NCI-H1048 (cell line): ENCODE measurements at places on chromosomes 5 and 9.
A peak's percentile ranks its signal among the peaks of the same experiment; 100 is the strongest.

- no peak for DNase-seq
Measured at GRCh38 chr5:172707285-172708182, 63.5 kb downstream of the DUSP1 start.

- peak; percentile 13 for DNase-seq
Measured at GRCh38 chr9:75238311-75238976, 150.1 kb downstream of the OSTF1 start.

DNA sequence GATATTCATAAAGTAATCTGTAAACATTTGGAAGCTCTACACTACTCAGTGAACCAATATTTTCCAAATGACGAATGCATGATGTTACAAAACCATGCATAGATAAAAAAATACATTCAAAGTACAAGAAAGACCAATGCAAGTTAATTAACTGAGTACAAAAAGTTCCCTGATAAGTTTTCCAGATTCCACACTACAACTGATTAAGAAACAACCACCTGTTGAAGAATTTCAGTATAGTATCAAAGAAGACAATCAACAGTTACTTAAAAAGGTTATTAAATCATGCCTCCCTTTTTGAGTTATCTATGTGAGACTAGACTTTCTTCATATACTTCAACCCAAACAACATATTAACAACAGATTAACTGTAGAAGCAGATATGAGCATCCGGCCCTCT, 192.4 kb downstream of the ARL15 start:
- no peak for DNase-seq

DNA sequence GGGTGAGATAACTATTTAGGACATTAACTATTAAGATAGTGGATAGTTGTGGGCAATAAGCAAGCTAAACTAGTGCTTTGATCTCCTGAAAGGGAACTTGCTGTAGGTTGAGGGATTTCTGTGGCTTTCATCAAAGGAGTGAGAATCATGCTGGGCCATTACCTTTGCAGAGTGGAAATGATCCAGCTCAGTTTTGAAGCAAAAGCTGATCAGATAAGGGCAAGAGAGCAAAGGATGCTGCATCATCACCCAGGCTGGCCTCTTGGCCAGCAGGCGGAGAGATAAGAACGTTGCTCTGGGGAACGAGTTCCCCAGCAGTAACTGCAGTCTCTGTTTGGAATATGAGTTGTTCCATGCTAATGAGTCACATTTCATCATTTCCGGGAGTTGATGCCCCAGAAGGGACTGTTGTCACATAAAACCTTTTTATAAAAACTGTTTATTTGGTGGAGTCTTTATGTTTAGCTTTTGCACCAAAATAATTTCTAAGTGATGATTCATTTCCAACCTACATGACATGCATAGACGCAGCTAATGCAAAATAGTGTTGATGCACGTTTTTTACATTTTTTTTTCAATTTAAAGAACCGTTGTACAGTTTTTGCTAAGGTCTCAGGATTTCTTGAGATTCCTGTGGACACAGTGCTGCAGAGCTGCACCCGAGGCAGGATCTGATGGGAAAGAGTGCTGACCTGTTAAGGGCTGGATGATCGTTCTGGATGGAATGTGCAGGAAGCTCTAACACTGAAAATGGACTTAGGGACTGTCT, 99.3 kb downstream of the ACTBL2 start:
- DNase-seq: no peak

DNA sequence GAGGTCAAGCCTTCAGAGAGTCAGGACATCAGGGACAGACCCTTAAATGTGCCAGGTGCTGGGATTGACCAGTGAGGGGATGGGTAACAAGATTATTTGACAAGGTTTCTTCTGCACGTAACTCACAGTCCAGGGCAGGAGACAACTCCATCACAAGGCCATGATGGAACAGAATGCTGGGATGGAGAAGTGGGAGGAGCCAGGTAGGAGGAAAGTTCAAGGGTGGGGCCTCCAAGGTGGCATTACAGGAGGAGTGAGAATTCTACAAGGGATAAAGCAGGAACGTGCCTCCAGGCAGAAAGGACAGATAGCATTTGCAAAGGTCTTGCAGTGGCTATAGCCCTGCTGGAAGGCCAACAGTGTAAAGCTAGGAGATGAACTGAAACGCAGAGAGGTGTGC, 102.2 kb downstream of the FGF18 start:
- DNase-seq: no peak

GRCh38 chr9:93588641-93589609, 12.5 kb downstream of the PHF2 start:
- no peak for DNase-seq

GRCh38 chr5:160685219-160685618, 166.8 kb downstream of the ATP10B start:
- DNase-seq: no peak

GRCh38 chr5:60092671-60093422, 199.3 kb upstream of the PDE4D start:
- no peak for DNase-seq

GRCh38 chr5:74638970-74639806, 1.3 kb downstream of the ENC1 start:
- no peak for DNase-seq

- DNase-seq: no peak
Measured at GRCh38 chr5:56270058-56270457, 36.9 kb upstream of the ANKRD55 start.

GRCh38 chr9:115591584-115591984, 473.6 kb upstream of the TNC start:
- DNase-seq: peak; percentile 59

- no peak for DNase-seq
Measured at GRCh38 chr9:136901516-136902258, 15.4 kb downstream of the TRAF2 start.

GRCh38 chr5:125480911-125481310, 734.5 kb upstream of the ZNF608 start:
- no peak for DNase-seq

GRCh38 chr9:132556235-132556634, 26.2 kb upstream of the BARHL1 start:
- no peak for DNase-seq

GRCh38 chr9:81622471-81623255, 66.7 kb downstream of the TLE1 start:
- DNase-seq: no peak

GRCh38 chr5:41973087-41973486, 48.0 kb downstream of the FBXO4 start:
- no peak for DNase-seq

DNA sequence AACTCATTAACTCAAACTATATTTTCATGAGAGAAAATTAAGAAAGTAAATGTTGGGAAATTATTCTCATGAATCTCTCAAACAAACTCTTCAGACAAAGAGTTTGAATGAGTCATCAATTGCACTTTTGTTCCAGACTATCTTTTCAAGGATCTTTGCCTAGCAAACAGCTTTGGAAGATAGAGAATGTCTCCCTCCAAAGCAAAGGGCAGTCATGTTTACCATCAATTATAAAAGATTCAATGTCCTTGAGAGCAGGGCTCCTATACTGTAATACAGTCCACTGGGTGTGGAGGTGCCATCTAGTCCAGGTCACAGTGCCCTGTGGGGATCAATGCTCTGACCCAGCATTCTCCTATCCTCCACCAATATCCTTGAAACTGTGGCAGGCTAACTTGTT, 1429.3 kb downstream of the EFNA5 start:
- DNase-seq: no peak

DNA sequence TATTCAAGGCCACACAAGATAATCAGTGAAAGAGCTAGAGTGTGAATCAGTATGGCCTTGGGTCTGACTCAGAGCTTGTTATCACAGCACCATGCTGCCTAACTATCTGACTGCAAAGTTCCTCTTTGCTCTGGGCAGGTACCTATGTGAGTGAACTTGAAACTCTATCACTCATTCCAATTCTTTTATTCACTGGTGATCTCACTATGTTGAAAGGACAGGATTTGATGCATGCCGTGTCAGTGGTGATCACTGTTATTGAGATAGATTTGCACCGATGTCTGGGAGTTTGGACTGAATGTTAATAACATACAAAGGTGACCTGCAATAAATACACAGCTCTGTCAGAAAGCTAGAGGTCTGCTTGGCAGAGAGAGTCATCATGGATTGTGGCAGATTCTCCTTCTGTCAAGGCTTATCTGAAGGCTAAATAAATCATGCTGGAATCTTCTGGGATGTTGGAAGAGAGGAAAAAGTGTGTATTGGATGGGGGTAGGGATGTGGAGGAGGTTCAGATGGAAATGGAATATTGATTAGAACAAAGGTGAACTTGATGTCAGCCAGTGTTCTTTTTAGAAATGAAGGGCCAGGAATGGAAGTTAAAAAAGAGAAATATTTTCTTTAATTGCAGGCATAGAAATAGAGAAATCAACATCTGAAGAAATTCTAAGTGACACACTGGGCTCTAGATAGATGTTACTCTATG, 91.8 kb upstream of the TNC start:
- no peak for DNase-seq
